ENCODE measurements at places on chromosomes 1 and 21.
A peak's percentile ranks its signal among the peaks of the same experiment; 100 is the strongest.

DNA sequence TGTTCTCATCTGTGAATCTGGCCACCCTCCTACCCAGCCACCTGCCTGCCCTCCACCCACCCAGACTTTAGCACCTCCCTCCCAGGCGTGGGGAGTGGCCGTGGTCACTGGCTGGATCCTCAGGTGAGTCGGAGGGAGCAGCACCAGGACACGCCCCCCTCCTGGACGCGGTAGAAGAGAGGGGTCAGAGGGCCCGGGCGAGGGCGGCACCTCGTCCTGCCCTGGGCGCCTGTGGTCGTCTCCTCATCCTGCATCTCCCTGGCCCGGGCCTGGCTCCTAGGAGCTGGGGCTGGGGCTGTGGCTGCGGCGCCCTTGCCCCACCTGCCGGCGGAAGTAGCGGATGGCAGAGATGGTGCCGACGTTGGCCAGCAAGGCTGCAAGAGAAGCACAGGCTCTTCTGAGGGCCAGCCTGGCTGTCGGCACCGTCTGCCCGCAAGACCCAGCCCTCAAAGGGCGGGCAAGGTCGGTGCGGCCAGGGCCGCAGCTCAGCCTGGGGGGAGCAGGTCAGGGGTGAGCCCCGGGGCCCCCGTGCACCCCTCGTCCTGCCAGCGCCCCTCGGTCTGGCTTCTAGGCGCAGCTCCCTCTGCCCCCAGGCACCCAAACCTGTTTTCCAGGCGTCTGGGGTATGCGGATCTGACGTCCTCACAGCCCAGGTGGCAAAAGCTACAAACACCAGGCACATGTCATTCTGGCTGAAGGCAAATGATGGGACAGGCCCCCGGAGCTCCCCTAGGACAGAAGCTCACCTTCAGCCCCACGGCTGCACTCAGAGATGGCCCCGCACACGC is 5.8 kb downstream of the PERM1 start:
- no peak for DNase-seq

GRCh38 chr21:45578176-45578801 is 36.0 kb upstream of the SLC19A1 start:
- no peak for DNase-seq

- no peak for DNase-seq
These were observed 11.5 kb downstream of the TRIM46 start for GRCh38 chr1:155184835-155185782.

DNA sequence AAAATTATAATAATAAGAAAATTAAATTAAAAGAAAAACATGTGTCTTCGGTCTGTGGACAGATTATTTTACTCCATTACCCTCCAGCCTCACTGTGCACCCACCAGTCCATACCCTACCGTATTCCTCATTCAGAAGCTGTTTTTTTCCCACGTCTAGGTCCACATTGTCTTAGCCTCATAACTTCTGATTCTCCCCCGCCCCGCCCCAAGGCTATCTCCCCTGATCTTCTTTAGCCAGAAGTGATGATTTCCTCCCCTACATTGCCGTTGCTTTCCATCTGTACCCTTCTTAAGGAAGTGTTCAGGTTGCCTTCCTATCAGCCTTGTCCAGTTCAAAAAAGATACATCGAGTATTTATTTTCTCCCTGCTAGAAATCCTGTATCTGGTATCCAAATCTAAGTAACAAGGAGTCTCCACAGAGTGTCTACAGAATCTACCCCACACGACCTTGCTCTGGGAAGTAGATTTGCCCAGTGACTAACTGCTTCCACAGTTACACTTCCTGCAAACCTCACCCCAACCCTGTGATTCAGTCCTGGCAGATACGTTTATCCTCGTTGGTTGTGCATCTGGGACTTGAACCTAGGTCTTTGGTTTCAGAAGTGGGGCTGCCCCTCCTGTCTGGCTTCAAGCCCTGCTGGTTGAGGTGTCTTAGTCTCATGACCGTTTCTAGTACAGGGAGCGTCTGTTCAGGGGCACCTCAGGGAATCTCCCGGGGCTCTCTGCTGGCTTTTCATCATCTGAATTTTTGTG is 470.2 kb downstream of the CAMTA1 start:
- no peak for DNase-seq

DNA sequence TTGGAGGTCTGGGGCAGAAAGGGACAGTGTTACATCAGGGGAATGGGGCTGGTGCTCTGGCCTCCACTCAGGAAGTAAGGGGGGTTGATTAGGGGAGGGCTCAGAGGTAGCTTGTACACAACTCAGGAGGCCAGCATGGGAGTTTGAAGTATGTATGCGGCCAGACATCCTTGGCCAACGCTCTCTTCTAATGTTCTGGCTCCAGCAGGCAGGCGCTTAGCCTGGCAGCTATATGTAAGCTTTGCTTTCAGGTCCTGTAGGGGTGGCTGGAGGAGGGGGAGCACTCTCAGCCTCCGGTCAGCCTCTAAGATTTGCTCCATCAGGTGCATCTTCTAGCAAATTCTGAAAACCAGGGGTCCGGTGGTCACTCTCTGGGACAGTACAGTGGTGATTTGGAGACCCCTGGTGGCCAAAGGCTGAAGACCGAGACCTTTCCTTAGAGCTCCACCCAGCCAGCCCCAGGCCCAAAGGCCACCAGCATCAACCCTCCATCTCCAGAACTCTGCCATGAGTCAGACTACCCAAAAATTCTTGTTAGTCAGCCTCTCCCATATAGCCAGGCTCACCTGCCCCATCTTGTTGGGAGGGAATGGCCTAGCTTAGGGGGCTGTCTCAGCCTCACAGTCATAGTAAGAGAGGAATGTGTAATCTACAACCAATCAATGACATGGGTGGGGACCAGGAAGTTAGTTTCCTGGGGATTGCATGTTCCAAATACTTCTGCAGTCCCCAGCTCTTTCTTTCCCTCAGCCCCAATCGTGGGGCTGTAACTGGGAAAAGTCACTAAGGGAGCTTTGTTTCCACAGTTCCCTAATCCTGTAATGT is 9.7 kb upstream of the COL8A2 start:
- no peak for DNase-seq

- DNase-seq: no peak
These were observed 561.6 kb downstream of the PLA2G4A start for GRCh38 chr1:187390215-187390818.

- no peak for DNase-seq
These were observed 16.3 kb upstream of the SARS1 start for GRCh38 chr1:109197158-109198042.

DNA sequence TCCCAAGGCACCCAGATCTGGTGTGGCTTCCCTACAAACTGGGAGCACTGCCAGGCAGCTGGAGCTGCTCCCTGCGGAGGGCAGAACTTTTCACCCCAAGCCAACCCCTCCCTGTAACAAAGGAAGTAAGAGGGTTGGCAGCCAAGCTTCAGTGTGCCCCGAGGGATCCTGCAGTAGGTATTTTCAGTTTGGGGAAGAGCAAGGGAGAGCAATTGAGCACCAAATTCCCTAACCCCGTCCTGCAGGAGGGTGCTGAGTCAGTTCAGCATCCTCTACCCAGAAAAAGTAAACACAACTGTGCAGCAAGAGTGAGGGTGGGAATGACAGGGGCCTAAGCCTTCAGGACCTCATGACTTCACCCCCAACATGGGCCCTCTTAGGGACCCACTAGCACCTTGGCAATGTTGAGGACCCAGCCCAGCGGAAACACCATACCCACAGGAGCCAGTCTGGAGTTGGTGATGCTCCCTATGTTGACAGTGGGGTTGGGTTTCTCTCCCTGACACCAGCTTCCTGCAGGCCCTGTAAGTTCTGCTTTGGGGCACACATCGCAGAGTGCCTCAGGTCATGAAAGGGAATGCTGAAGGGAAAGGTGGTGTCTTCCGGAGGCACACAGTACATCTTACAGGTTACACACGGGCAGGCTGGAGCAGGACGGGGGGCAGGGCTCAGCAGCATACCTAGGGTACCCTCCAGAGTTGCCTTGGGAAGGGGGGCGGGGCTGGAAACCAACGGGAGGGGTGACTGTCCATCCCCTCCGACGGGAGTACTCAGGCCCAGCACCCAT is 14.8 kb downstream of the SH3BP5L start:
- no peak for DNase-seq

GRCh38 chr1:16067127-16067768 is 6.2 kb downstream of the FAM131C start:
- DNase-seq: no peak

DNA sequence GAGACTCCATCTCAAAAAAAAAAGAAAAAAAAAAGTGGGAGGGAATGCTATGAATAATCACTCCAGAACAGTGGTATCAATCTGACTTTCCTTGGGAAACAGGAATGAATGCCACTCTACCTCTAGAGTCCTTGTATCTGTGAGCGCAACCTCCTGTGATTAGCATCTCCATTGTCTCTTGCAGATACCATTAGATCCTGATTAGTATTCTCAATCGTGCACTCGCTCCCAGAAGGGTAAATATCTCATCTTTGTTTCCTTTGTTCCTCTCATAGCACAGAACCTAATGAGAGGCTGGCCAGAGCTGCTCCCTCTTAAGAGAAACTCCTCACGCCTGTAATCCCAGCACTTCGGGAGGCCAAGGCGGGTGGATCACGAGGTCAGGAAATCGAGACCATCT is 184.4 kb upstream of the KCNK2 start:
- DNase-seq: no peak

GRCh38 chr1:155128755-155129473 is 1.2 kb downstream of the EFNA1 start:
- no peak for DNase-seq

DNA sequence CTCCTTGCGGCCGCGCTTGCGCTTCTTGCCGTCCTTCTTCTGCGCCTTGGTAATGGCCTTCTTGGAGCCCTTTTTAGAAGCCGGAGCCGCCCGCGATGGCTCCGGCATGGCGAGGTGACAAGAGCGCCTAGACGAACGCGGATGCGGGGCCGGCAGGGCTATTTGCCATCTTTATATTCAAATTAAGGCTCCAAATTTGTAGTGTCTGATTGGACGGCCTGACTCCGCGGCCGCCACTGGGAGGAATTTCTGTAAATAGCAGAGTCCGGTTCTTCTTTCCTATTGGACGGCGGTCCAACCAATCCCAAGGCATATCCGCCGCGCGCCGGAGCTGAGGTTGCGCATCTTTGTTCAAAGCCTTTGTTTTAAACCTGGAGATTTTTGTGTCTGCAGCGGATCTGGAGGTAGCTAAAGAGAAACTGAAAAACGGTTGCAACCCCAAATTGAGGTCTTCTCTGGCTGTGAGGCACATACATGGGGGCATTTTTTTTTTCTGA is 22.6 kb upstream of the RNF187 start:
- peak; percentile 84 for DNase-seq

- DNase-seq: no peak
These were observed 30.4 kb upstream of the FMO1 start for GRCh38 chr1:171217658-171218443.

DNA sequence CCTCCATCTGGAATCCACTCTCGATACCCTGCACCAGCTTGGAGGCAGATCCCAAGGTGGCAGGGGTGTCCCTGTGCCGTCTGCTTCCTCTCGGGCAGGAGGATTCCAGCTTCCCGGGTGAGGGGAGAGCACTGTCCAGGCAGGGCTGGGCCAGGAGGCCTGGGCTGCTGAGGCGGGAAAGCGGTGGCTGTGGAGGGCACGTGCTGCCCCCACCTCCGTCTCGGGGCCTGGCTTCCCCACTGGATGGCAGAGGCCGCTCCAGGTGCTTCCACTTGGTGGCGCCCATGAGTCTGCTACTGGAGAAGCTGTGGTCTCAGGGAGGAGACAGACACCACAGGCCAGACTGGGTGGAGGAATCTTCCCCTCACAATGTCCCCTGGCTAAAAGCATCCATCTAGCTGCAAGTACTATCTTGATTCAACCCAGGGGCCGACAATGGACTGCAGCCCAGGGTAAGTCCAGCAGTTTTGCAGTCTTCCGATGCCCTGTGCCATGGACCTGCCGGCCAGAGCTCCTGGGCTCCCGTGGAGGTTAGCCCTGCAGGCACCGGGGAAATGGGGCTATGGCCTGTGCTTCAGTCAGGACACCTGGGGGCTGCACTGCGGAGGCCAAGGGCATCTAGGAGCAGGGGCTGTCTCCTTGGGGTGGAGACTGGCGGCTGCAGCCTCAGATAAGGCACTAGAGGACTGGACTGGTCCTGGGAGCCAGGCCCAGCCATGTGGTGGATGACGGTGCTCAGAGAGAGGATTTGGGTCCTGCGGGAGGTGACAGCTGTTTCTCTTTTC is 41.3 kb upstream of the EIF4G3 start:
- DNase-seq: no peak

GRCh38 chr1:106924360-106924759 is 132.1 kb upstream of the PRMT6 start:
- DNase-seq: no peak

GRCh38 chr1:9505143-9505542 is 34.1 kb upstream of the SLC25A33 start:
- DNase-seq: no peak

DNA sequence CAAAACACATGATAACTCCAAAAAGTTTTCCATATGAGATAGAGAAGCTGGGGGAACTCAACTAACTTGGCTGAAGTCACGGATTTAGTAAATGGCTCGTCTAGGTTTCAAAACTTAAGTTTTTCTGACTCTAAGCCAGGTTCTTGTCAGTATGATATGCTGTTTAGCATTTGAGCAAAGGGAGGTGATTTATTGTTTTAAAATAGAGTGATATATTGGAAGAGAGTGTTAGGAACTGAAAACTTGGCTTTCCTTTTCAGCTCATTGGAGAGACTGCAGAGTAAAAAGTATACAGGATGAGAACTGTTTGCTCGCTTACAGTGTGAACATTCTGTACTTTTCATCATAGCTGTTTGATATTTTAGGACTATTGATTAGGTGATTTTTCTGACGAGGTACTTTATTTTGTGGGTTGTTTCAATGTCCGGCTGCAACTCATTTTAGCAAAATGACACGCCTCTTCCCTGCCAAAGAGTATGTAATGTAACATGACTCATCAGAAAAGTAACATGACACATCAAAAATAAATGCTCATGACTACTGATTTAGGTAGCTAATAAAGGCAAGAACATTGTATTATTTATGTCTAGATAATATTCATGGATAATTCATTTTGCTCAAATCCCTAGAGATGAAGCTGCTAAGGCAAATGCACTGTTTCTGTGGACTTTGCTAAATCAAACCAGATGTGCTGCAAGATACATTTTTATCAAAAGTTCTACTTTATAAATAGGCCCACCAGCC is 355.1 kb downstream of the GPATCH2 start:
- no peak for DNase-seq

DNA sequence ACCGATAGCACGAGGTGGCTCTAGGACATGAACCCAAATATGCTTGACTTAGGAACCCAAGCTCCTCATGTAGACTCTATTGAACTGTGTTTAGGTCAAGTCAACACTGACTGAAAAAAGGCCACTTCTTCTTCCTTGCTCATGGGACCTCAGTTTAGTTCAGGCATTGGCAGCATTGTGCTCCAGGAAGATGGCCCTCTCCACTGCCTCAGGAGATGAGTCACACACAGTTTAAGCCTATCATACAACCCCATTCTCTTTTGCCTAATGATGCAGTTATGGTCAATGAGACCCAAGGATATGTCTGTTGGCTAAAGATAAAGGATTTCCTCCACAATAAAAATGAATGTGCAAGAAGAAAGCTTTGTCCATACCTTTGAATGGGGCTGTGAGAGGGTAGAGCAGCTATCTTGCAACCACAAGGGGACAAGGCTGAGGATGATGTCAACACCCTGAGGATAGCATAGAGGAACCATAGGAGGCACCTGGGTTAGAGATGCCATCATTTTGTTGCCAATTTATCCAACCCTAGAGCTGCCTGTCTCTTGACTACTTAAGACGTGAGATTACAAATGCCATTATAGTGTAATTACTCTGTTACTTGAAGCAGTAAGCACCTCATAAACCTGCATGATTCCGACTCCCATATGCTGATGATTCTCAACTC is 3.0 kb upstream of the TRIM63 start:
- no peak for DNase-seq

GRCh38 chr1:167763525-167764220 is 41.9 kb downstream of the MPZL1 start:
- DNase-seq: no peak
